EL (cell line): ENCODE measurements at places on chromosomes 7 and 10.

DNA sequence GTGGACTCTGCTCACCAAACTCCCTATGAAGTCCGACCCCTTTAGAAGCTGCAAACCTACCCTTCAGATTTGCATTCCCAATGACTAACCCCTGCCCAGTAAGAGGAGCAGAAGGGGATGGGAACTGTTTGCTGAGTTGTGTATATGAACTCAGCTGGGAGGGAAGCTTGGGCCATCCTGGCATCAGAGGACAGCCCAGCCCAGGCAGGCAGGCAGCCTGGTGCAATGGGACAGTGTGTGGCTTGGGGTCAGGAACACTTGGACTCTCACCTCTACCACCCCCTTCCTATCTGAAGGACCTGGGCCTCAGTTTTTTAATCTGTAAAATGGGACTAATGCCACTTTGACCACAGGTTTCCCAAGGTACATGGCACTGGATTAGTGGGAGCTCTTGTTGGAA, 147.4 kb upstream of the GPR26 start:
- no peak for DNase-seq

DNA sequence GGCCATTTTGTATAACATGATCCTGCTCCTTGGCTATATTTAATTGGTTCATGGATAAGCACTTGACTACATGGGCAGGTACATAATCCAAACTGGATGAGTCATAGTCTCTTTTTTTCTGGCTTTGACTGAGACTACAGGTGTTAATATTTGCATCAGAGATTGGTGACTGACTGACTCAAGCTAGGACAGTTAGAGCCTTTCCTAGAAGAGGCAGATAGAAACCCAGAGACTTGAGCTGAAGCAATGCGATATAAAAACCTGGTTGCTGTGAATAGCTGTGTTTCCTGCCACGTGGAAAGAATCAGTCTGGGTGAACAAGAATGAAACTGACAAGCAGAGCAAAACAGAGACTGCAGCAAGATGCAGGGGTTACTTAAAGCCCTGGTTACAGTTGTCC, 81.0 kb downstream of the SAMD9 start:
- no peak for DNase-seq

GRCh38 chr10:62266147-62266546, 2.5 kb downstream of the RTKN2 start:
- DNase-seq, result no peak

DNA sequence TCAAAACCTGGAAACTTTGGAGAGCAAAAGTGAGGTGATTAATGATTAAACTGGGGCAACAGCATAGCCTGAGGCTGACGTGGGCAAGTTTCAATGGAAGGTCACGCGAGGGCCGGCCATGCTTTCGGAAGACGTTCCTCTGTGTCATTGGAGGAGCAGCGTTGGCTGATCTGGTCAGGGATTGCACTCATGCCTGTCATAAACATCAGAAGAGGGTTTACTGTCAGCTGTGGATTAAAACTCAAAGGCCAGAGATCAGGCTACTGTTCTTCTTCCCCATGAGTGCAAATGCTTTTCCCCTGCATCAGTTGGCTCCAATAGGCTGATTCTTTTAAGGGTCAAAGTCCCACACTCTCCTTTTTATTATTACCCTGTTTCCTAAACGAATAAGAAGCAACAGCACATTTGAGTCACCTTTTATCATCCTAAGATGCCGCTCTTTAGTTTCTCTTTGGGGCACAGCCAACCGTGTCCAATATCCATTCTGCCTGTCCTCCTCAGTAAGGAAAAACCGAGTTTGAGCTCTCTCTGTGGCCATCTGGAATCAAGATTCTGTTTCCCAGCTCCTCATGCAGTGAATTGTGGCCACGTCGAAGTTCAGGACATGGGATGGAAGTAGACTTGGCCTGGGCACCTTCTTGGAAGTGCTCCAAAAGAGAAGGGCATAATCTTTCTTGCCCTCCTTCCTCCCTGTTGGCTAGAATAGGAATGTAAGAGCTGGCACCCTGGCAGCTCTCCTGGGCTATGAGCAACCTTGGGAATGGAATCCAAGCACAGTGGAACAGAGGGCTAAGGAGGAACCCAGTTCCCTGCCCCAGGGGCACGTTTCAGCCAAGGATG, 62.5 kb upstream of the INSIG1 start:
- no peak for DNase-seq

GRCh38 chr10:23499372-23500132, 60.7 kb downstream of the OTUD1 start:
- no peak for DNase-seq

- no peak for DNase-seq
Observed at GRCh38 chr10:96357038-96357620, 1.7 kb downstream of the OPALIN start.

DNA sequence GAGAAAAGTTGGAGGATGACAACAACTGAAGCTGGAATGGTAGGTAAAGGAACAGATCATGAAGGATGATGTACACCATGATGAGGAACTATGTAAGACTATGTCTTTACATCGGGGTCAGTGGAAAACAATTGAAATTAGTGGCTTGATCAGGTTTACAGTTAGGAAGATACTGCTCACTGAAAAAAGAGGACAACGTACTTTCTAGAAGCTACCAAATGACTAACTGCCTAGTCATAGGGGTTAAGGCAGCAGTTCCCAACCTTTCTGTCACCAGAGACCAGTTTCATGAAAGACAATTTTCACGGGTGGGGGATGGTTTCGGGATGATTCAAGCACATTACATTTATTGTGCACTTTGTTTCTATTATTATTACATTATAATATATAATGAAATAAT, 91.6 kb upstream of the ANKRD1 start:
- DNase-seq, result no peak
